Fibroblast of skin of scalp (primary cell): ENCODE measurements at places on chromosomes 6 and 20.

GRCh38 chr20:22663528-22664025 is 79.2 kb upstream of the FOXA2 start:
- DNase-seq, result no peak

- no peak for DNase-seq
Observed at GRCh38 chr6:166563805-166564204, 22.7 kb downstream of the RAMACL start.

GRCh38 chr6:130394246-130394645 is 28.4 kb downstream of the TMEM200A start:
- DNase-seq, result no peak

- no peak for DNase-seq
Observed at GRCh38 chr6:17897681-17898080, 89.8 kb downstream of the KIF13A start.

- DNase-seq, result no peak
Observed at GRCh38 chr20:50077818-50078601, 34.9 kb downstream of the UBE2V1 start.

- no peak for DNase-seq
Observed at GRCh38 chr6:72275888-72276287, 346.0 kb upstream of the KCNQ5 start.

GRCh38 chr6:161225681-161226008 is 48.2 kb downstream of the AGPAT4 start:
- no peak for DNase-seq

GRCh38 chr6:81708113-81708699 is 44.3 kb downstream of the TENT5A start:
- DNase-seq, result no peak

DNA sequence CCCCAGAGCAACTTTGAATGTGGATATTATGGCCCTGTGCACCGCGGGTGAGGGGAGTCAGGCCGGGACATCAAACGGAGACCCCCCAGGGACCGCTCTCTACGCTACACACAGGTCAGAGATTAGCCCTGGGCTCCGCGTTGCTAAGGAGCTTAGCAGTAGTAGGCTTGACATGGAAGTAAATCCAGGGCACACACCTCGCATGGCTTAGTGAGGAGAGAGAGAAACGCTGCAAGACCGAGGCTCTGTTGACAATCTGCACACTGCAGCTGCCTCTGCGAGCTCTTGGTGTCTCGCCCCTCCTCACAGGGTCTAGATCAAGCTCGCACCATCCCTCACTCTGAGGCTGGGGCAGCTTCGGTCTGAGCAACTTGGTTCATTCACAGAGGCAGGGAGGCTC is 116.1 kb upstream of the CDH4 start:
- no peak for DNase-seq

- no peak for DNase-seq
Observed at GRCh38 chr6:126069449-126069848, 83.1 kb downstream of the TRMT11 start.

GRCh38 chr6:128526152-128526914 is 5.9 kb upstream of the PTPRK start:
- no peak for DNase-seq

- no peak for DNase-seq
Observed at GRCh38 chr6:117932676-117933075, 25.6 kb downstream of the SLC35F1 start.

- peak; percentile 32 for DNase-seq
Observed at GRCh38 chr20:14264869-14265268, 72.5 kb downstream of the FLRT3 start.

GRCh38 chr20:21167261-21167660 is 41.4 kb downstream of the KIZ start:
- DNase-seq, result no peak

GRCh38 chr6:3750317-3751076 is 1.0 kb downstream of the PXDC1 start:
- DNase-seq, result peak; percentile 77
